Keratinocyte (primary cell): ENCODE measurements at places on chromosomes 12 and 14. TPM values are rescaled to one million over a fixed set of nuclear protein-coding genes. Genes with fewer than 3 reads are reported as not detected.

- no peak for DNase-seq
Measured at GRCh38 chr14:52871606-52872005, 79.2 kb downstream of the FERMT2 start.

GRCh38 chr12:39435531-39435930 lies 7.4 kb downstream of the KIF21A start:
- DNase-seq: no peak

- no peak for DNase-seq
Measured at GRCh38 chr14:71996610-71997009, 64.4 kb downstream of the RGS6 start.

DNA sequence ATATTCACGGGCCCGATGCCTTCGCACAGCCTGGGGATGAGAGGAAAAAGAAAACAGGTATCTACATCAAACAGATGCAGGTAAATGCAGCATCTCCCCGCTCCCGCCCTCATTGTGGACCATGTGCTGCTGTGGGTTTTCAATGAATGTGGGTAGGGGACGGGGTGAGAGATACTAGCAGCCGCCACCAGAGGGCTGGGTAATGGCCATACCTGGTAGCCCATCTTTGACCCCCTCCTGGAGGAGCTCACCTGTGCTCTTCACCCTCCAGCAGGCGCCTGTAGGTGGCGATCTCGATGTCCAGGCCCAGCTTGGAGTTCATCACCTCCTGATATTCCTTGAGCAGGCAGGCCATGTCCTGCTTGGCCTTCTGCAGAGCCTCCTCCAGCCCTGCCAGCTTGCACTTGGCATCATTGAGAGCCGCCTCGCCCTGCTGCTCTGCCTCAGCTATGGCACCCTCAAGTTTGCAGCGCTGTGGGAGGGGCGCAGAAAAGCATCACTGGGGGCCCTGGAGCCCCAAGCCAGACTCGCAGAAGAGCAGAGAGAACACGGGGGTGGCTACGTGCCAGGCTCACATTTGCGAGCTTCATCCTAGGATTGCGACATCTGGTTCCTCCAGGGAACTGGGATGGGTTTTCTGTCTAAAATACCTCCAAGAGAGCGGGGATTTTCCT lies 10.2 kb downstream of the KRT82 start:
- DNase-seq: no peak

DNA sequence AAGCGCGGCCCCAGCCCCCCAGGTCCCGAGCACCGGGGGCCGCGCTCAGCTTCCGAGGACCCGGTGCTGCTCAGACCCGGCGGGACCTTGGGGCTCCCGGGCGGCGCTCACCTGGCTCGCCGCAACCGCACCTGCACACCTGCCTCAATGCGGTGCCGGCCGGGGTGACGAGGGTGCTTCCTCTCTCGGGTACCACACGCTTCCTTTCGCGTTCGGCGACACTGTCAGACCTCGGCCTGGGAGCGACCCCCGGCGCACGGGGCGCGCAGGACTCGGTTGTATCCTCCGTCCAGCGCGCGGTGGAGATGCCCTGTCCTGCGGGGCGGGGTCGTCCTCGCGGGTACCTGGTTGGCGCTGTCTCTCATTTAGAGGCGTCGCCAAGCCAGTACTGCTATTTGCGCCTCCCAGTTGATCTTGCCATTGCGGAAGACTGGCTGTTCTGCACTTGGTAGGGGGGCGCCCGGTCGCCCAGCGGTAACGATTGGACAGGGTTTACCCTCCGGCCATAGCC lies 718 bp downstream of the PACS2 start:
- DNase-seq: no peak

DNA sequence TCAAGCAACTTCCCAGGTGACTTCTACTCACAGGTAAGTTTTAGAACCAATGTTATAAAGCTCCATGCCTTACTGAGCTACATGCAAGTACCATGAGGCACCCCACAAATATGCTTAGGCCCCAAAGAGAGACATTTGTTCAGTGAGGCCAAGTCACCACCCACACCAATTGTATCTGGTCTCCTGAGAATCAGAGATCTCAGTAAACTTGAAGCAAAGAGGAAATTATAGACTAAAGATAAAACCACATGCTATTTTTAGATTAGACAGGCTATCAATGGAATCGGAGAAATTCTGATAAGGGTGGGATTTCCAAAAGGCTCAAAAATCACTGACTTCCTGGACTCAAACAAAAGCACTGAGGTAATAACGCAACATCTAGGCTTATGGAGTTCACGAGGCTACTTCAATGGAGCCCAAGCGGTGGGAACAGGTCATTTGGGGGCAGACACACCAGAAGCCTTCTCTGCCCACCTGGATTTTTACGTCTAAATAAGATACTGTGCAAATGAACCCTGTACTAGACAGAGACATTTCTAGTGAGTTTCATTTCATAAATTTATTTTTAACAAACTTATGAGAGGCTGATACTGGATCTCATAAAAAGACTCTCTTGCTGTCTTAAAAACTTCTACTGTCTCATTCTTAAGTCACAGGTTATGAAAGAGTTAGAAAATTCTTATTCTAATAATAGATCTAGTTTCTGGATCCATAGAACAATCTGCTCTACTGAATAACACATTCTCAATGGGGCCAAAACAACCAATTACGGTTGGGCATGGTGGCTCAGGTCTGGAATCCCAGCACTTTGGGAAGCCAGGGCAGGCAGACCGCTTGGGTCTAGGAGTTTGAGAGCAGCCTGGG lies 7.7 kb downstream of the SLC15A4 start:
- DNase-seq: no peak

DNA sequence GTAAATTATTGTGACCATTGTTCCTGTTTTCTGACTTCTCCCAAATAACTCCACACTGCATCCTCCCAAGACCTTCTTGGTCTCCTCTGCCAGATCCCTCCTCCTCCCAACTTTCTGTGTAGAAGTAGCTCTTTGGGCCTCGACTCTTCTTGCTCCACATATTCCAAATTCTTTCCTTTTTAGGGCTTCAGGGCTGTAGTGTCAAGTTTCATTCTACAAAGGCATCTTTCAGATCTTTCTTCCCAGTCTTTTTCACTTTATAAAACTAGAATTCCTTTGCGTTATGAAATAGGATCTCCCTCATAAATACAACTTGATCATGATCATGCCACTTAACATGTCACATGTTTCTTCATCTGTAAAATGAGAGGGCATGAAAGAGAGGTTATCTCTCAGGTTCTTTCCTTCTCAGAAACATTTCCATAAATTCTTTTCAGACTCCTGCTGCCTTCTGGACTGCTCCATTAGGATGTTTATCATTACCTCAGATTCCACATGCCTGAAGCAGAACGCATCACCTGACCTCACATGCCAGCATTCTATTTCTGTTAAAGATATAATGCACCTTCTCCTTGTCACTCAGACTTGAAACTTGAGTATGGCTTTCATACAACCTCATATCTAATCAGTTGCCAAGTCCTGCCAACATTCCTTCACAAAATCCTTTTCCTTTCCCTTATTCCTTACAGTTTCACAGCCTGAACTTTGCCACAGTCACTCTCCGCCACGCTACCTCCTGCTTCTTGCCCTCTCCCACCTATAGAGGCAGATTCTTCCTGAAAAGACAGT lies 8.5 kb downstream of the SLC38A1 start:
- DNase-seq: no peak

GRCh38 chr14:21098076-21098891 lies at the start of gene ZNF219:
Gene ZNF219, minus strand, starts transcription at chr14:21098655. Its CDS starts 5,064 bp downstream, at chr14:21093591.
- DNase-seq: no peak

- no peak for DNase-seq
Measured at GRCh38 chr12:8905546-8905945, 8.8 kb upstream of the PHC1 start.

GRCh38 chr14:61877035-61877390 lies 114.8 kb downstream of the SNAPC1 start:
- DNase-seq: no peak

DNA sequence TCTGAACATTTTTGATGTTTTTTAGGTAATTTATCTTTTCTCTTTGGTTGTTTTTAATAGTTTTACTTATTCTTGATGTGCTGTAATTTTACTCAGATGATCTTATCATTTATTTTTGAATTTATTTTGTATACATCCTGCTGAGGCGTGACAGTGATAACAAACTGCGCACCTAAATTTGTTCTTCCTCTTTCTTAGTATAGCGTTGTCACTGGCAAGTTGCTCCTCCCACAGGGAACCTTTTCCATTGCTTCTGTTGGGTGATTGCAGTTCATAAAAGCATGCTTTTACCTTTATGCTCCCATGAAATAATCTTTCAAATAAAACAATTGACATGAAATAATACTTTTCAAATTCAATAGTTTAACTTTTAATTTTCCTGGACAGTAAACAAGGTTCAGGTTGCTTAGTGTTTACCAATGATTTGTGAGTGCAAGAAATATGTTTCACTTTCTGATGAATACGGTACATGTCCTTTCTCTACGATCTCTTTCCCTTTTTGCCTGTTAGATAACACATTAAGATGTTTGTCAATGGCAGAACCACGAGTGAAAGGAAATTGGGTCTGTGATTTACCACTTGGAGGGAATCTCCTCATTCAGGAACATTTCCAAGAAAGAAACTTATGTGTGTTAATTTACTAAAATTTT lies 223.3 kb downstream of the CCDC91 start:
- DNase-seq: no peak

The BCL2L2 gene
- 24.0 to 45.7 TPM (median 33.9 TPM) in 3 replicates for polyA plus RNA-seq

The LBHD2 gene
- not detected in 3 replicates for polyA plus RNA-seq

The PROX2 gene
- not detected in 3 replicates for polyA plus RNA-seq
